K562 (cell line): ENCODE measurements at places on chromosomes 4 and X.

DNA sequence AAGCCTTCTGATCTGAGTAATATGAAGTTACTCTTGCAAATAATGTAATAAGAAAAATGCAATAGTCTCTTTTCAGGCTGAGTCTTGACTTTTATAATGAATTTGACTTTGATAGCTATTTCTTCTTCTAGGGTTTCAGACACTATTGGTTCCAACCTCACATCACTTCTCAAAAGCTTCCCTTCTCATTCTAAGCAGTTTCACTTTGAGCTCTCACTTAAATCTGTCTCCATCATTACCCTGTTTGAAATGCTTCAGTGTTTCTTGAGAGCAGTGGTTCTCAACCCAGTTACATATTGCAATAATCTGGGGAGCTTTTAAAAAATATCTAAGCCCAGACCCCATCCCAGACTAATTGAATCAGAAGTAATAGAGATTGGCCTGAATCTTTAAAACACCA lies 40.5 kb upstream of the BMP2K start:
- H3K4me3 ChIP-seq, result no peak overlapping the region
- no peak for DNase-seq
- no peaks in the 10 kb centered on the region for H3K27me3 ChIP-seq
- peaks cover 67% of the 10 kb centered on the region for H3K4me1 ChIP-seq
- no peaks in the 10 kb centered on the region for H3K36me3 ChIP-seq

- no peak overlapping the region for H3K4me3 ChIP-seq
- DNase-seq, result no peak
- H3K4me1 ChIP-seq, result no peaks in the 10 kb centered on the region
- no peaks in the 10 kb centered on the region for H3K36me3 ChIP-seq
- no peak overlapping the region for H3K27ac ChIP-seq
Measured at GRCh38 chrX:106588801-106589200, 23.0 kb upstream of the RADX start.

DNA sequence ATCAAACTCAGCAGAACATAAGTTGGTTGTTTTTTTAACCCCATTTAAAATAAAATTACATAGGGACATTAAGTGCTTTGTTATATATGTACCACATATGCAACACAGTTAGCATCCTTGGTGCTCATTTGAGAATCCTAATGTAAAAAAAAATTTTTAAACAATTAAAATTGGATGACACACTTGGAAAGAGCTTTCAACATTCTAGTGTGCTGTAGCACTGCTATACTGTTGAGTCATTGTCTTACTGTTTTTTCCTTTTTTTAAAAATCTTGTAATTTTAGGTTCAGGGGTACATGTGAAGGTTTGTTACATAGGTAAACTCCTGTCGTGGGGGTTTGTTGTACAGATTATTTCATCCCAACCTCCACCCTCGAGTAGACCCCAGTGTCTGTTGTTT lies 12.8 kb downstream of the THAP9 start:
- H3K4me1 ChIP-seq, result no peaks in the 10 kb centered on the region
- H3K36me3 ChIP-seq, result peaks cover 7% of the 10 kb centered on the region; the same call in 2 of the 3 replicates
- H3K27me3 ChIP-seq, result no peaks in the 10 kb centered on the region

- H3K4me3 ChIP-seq, result no peak overlapping the region
- H3K27ac ChIP-seq, result no peak overlapping the region
- no peak for DNase-seq
- H3K27me3 ChIP-seq, result no peaks in the 10 kb centered on the region
Measured at GRCh38 chrX:36501169-36501702, 506.9 kb upstream of the FAM47C start.

GRCh38 chr4:105683038-105683437 lies 25.5 kb downstream of the INTS12 start:
- no peak overlapping the region for H3K4me3 ChIP-seq
- no peaks in the 10 kb centered on the region for H3K4me1 ChIP-seq
- no peak overlapping the region for H3K27ac ChIP-seq
- H3K36me3 ChIP-seq, result peaks cover 36% of the 10 kb centered on the region; the same call in 1 of the 3 replicates
- no peak for DNase-seq

DNA sequence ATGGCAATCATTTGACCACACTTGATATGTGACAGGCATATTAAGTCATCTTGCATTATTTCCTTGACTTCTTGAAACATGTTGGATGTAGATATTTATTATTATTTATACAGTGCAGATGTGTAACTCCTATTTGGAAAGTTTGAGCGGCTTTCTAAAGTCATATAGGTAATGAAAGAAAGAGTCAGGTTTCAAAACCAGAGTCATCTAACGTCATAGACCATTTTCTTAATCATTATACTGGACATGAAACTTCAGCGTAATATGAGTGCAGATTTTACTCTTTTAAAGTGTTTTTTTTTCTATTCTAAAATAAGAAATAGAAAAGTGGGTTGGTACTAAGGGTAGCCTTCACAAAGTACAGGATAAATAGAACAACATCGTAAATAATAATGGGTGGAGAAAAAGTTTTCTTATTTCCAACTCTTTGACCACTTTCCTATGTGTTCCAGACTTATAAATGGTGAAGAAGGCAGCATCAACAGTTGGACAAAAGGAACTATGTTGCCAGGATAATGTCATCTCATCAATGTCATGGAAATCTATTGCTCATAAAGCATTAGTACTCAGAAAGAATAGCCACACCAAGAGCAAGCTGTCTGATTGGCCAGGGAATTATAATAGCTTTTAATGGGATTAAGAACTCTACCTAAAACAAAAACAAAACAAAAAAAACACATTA lies 108.0 kb upstream of the PCDH18 start:
- H3K36me3 ChIP-seq, result no peaks in the 10 kb centered on the region
- no peaks in the 10 kb centered on the region for H3K27me3 ChIP-seq
- no peaks in the 10 kb centered on the region for H3K4me1 ChIP-seq
- H3K4me3 ChIP-seq, result no peak overlapping the region
- no peak overlapping the region for H3K27ac ChIP-seq

DNA sequence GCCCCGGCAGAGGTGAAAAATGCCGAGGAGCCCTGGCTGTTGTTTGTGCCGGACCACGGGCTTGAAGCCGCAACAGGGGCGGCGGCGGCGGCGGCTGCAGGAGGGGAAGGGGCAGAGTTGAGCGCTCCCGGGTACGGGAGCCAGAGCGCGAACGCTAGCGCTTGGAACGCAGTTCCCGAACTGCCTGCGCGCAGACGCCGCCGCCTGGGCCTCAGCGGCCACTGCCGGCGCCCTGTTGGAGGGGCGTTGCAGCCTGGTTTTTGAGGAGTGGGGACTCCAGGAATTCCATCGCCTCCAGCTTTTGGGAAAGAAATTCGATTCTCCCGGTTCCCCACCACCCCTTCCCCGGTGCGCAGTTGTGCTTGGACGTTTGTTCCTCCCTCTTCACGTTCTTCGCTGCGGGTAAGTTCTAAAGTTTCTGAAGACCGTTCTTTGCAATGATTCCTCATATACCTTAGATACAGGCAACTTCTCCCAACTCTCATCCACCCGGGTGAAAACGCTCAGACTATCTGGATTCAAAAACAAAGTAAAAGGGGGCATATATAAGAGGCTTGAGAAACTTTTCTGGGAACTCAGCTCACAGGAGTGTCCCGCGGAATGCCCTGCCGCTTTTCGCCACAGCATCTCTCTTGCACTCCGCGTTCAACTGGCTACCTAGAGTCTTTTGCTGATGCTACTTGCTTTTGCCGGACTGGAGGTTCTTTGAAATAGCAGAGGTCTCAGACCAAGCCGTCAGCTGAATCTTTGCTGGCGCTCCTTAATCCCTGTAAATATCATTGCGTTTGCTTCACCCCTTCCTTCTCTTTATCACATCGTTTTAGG lies 1.0 kb downstream of the FAT4 start:
- no peak for DNase-seq
- no peak overlapping the region for H3K4me3 ChIP-seq
- no peaks in the 10 kb centered on the region for H3K4me1 ChIP-seq
- H3K27me3 ChIP-seq, result no peaks in the 10 kb centered on the region
- H3K27ac ChIP-seq, result no peak overlapping the region

- peaks cover 25% of the 10 kb centered on the region; the same call in 2 of the 3 replicates for H3K4me1 ChIP-seq
- no peaks in the 10 kb centered on the region; the same call in 2 of the 3 replicates for H3K36me3 ChIP-seq
- H3K4me3 ChIP-seq, result no peak overlapping the region
Measured at GRCh38 chr4:173230062-173230461, 61.5 kb downstream of the GALNT7 start.

GRCh38 chr4:68597482-68597881 lies 21.4 kb upstream of the UGT2B17 start:
- no peaks in the 10 kb centered on the region for H3K27me3 ChIP-seq
- DNase-seq, result no peak
- no peak overlapping the region for H3K4me3 ChIP-seq
- no peak overlapping the region for H3K27ac ChIP-seq
- H3K4me1 ChIP-seq, result no peaks in the 10 kb centered on the region
- H3K36me3 ChIP-seq, result no peaks in the 10 kb centered on the region
